ENCODE measurements at places on chromosomes 11 and 22.

DNA sequence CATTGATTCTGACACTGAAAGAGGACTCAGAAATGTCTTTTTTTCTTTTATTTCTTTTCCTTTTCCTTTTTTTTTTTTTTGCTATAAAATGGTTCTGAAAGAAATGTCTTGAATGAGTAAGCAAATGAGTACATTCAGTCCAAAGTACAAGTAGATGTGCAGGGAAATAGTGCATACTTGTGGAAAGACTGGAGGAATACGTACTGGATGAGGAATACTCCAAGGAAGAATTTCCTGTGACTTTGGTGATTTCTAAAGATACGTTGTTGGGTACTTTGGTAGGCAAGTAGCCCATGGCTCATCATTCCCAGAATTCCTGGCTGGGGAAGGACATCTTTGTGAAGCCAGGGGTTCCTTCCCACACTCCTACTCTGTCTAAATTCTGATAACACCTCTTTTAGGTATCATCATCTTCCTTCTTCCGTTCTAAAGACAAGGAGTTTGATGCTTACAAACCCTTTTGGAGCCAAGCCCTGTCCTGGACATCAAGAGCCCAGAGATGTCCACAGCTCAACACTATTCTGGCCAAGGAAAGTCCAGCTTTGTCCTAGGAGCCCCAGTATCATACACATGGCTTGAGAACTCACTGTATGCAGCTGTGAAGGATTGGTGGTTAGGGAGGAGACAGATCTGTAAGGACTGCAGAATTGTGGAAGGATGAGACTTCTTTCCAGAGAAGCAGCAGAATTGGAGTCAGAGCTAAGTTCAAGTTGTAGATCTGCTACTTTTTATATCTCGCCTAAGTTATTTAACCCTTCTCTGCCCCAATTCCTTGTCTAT lies 4.8 kb upstream of the NUP98 start:
- DNase-seq: peak; percentile 35

DNA sequence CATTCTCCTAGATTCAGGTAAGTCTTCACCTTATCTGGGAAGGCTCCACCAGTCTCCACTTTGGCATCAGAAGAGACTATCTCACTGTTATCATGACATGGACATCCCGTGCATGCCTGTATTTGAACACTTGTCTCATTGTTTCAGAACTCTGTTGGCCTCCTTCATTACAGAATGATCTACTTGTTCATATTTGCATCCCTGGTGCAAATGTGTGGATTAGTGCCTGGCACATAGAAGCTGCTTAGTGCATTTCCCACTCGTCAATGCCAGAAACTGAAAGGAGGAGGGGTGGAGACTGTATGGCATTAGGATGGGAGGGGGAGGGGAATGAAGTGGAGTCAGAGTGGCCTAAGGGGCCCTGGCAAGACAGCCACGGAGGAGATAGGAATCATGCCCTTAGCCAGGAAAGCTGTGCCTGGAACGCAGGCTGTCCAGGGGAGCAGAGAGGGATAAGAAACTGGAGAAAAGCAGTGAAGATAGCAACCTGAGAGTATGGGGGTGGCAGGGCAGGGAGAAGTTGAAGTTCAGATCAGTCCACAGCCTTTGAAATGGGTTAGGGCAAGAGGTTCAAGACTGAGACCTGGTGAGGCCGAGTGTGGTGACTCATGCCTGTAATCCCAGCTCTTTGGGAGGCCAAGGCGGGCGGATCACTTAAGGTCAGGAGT lies 53.8 kb upstream of the CAPRIN1 start:
- DNase-seq: no peak

- no peak for DNase-seq
Measured at GRCh38 chr11:132057266-132057665, 686.9 kb downstream of the NTM start.

DNA sequence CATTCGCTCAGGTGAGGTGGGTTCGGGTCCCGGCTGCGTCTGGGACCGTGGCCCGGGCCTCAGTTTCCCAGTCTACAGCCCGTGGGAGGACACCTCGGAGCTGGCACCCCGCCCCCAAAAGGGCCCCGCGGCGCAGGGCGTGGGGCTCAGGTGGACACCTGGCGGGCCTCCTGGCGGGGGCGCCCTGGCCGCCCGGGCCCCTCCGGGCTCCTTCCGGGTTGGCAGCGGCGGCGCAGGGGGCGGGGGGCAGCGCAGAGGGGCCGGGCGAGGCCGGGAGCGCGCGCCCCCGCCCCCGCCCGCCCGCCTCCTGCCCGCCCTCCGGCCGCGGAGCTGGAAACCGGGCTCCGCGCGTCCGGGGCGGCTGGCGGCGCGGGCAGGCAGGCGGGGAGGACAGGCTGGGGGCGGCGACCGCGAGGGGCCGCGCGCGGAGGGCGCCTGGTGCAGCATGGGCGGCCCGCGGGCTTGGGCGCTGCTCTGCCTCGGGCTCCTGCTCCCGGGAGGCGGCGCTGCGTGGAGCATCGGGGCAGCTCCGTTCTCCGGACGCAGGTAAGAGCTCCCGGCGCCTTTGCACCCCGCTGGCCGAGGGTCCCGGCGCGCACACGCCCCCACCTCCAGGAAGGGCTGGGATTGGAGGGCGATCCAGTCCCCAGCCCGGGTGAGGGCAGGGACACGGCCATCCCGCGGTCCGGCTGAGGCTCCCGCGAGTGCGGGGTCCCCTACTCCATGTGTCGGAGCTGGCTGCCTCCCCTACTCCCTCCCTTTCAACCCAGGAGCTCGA lies at the start of gene EMID1:
EMID1 (plus strand) TSS at position 303 of the 778 bp plus-strand sequence; CDS start at position 446, 143 bp downstream.
- peak; percentile 20 for DNase-seq

- no peak for DNase-seq
Measured at GRCh38 chr11:12853652-12854296, 155.3 kb upstream of the RASSF10 start.

- no peak for DNase-seq
Measured at GRCh38 chr11:15045209-15045608, 28.2 kb upstream of the CALCB start.

GRCh38 chr22:19814428-19814827 lies 40.2 kb downstream of the GNB1L start:
- DNase-seq: peak; percentile 17

DNA sequence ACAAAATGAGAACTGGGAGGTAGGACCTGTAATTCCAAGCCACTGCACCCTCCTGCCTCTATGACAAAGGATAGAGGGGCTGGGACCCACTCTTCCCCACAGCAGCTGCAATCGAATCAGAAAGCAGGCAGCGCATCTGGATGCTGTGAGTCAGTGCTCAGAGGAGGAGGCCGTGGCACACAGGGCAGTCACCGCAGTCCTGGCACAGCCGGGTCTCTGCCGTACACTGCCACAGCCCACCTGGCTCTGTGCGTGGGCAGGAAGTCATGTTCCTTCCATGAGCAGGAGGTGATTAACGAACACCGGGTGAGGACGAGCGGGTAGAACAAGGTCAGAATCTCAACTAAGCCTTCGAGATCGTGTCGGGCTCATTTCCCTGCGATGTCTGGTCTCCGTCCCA lies 30.2 kb upstream of the PPFIA1 start:
- DNase-seq: no peak

DNA sequence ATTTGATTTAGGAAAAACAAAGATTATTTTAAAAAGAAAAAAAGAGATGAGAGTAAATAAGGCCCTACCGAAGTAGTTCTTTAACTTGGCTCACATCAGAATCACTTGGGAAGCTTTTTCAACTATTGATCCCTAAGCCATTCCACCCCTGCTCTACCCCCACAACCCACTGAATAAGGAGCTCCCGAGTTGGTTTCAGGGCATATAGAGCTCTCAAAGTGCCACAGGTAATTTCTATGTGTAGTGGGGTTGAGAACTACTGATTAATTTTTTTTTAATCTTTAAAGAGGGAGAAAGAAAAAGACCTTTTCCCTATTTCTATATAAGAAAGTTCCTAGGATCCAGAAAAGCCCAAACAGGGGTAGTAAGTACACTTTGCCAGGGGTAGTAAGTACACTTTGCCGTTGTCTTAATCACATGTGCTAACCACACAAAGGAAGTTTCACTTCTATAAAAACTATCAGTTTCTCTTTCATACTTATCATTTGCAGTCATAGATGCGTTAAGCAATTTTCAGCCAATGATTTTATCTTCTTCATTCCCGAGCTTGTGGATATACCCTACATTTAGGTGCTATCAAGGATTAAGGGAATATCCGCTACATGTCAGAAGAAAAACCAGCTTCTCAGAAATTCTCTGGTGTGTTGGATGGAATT lies 108.4 kb upstream of the ZC3H12C start:
- no peak for DNase-seq

DNA sequence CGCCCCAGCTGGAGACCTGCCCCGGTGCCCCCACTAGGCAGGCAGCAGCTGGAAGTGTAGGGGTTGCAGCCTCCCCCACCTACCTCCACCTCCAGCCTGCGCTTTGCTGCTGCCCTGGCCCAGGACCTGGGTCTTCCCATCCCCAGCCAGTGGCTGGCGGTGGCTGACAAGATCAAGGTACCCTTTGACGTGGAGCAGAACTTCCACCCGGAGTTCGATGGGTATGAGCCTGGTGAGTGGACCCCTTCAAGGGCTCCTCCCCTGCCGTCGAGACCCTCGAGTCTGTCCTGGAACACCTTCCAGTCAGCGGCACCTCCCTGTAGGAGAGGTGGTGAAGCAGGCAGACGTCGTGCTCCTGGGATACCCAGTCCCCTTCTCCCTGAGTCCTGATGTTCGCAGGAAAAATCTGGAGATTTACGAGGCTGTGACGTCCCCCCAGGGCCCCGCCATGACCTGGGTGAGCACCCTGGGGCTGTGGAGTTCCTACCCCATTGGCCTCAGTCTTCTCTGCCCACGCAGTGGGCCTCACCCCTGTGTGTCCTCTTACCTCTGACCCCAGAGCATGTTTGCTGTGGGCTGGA lies 4.4 kb downstream of the PGGHG start:
- DNase-seq: no peak

DNA sequence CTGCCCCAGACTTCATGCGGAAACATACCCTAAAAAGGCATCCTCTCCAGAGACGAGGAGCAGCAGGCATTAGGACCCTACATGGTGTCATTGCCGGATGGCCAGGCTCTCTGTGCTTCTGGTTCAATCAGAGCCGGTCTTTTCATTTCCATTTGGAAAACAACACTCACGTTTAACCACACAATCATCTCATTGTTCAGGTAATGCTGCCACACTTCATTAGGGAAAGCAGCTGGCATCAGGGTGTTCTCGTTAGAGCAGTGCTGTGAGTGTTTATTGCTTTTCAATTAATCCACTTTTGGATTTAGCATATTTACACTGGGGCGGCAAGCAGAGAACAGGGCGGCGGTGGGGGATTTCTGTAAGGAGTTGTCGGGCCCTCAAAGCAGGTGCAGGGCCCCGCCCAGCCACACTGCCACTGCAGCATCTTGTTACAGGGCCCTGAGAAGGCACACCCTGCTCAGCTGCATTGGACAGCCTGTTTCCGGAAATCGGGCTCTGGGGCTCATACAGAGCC lies 338.6 kb downstream of the SHANK2 start:
- no peak for DNase-seq

DNA sequence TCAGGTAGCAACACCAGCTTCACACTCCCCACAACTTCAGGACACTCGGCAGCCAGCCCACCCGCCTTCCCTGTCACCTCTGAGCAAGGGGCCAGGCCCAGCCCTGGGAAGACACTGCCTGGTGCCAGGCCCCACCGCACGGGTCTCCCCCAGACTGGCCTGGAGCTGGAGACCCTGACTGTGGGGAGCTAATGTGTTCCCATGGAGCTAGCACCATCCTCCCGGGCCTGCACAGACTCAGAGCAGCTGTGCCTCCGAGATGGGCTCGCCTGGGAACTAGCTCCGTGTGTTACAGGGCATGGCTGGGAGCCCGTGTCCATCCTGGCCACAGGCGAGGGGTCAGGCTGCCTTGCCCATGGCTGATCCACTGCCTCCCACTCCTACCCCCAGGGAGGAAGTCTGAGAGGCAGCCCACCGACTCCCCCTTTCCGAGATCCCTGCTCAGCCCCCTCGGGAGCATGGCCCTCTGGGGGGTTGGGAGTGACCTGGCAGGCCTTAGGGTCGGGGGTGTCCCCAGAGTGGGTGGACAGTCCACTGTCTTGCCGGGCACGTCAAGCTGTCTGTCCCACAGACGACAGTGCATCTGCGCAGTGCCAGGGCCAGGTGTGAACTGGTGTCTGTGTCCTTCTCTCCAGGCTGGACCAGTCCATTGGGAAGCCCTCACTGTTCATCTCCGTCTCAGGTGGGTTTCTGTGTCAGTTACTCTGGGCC lies 76.7 kb upstream of the KCNQ1OT1 start:
- DNase-seq: no peak

DNA sequence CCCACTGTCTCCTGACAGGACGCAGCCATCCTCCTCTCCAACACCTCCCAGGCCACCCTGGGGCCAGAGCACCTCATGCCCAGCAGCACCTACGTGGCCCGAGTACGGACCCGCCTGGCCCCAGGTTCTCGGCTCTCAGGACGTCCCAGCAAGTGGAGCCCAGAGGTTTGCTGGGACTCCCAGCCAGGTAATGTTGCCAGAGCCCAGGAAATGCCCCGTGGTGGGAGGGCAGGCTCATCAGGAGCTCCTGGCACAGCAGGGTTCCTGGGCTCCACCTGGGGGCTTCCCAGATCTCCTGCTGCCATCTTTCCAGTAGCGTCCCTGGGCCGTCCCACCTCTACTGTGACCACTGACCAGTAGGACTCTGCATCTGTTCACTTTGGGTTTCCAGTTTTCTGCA lies 16.2 kb downstream of the CSF2RB start:
- no peak for DNase-seq

GRCh38 chr11:108614086-108614485 lies 20.5 kb upstream of the EXPH5 start:
- DNase-seq: no peak

- DNase-seq: no peak
Measured at GRCh38 chr11:126834573-126834972, 166.0 kb downstream of the KIRREL3 start.

- DNase-seq: peak; percentile 60
Measured at GRCh38 chr11:9137293-9138132, 46.1 kb upstream of the SCUBE2 start.

DNA sequence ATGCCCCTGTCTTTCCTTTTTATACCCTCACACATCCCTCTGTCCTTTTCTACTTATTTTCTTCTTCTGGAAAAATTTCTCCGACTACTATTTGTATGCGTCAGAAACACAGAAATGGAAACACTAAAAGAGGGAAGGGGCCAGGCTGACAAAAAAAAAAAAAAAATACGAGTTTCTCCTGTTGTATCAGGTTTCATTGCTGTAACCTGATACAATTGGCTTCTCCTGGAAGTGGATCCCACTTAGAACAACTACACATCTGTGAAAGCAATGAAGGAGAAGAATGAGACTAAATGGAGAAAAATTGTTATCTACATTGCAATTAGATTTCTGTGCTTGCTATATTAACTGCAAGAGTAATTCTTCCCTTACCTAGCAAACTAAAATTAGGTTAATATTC lies 393.9 kb downstream of the GUCY1A2 start:
- no peak for DNase-seq

Data from fibroblast of skin of scalp (primary cell).